Stimulated activated CD4-positive, alpha-beta T cell treated with anti-CD3 and anti-CD28 coated beads, Interleukin-4, amount 100 ng/mL, for 1 hour (primary cell): ENCODE measurements at places on chromosomes 5 and 9.

GRCh38 chr5:53590759-53591158 is 30.3 kb downstream of the NDUFS4 start:
- no peak for DNase-seq

- DNase-seq = no peak
Observed at GRCh38 chr9:96425500-96426169, 7.5 kb upstream of the ZNF367 start.

DNA sequence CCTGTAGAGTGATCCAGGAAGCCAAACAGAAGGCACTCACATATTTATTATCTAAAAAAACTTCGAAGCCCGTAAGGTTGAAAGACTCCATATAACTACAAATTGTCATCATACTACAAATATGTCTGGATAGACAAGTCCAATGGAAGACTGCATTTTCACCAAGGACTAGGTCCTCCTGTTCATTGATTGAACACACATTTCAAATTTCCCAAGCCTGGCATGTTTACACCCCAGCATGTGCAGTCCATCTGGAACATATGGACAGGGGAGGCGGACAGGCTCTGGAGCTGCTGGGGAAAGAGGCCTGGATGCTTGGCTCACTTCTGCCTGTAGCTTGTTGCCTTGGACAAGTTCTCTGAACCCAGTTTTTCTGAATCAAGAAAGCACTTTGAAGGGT is 378.7 kb downstream of the ENC1 start:
- no peak for DNase-seq

- no peak for DNase-seq
Observed at GRCh38 chr5:151134228-151134627, 23.4 kb downstream of the ANXA6 start.
